IMR-90 (cell line): ENCODE measurements at places on chromosomes 2 and 18.

DNA sequence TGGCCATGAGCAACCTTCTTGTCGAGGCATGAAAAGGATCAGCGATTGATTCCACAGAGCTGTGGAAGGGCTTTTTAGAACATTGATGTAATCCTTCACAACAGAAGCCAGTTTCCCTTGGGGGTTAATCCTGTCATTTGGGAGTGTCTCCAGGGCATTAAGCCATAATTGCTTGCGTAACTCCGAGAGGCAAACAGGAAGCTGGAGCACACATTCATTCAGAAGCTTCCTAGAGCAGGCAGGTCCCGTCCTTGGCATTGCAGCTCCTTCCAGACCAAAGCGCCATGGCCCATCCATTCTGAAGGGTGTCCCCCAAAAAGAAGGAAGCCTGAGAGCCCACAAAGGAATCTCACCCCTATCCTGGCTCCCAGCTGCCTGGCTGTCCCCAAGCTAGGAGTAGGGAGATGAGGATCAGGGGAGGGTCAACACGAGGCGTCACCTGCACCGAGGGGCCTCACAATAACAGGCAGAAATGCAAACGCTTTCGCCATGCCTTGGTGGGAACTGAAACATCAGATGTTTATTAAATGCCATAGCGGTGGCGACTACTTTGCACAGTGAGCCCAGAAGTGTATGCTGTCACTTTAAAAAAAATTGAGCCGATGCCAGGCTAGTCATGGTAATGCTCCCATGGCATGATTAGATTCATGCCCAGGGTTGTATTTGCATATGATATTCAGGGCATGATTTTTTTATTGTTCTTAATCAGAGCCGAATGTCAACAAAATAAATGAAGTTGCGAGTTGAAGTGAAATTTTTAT is 339.4 kb downstream of the BCL11A start:
- DNase-seq: no peak

- peak; percentile 78 for DNase-seq
Measured at GRCh38 chr18:3585656-3586509, 135.9 kb downstream of the TGIF1 start.

DNA sequence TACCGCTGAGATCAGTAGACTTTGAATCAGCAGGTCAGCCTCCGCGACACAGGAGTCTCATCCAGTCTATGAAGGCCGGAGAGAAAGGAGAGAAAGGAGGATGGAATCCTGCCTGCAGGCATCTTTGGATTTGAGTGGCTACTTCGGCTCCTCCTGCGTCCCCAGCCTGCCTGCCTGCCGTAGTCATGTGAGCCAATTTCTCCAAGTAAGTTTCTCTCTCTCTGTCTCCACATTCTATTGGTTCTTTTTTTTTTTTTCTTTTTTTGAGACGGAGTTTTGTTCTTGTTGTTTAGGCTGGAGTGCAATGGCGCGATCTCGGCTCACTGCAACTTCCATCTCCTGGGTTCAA is 16.7 kb downstream of the PDCD1 start:
- no peak for DNase-seq

DNA sequence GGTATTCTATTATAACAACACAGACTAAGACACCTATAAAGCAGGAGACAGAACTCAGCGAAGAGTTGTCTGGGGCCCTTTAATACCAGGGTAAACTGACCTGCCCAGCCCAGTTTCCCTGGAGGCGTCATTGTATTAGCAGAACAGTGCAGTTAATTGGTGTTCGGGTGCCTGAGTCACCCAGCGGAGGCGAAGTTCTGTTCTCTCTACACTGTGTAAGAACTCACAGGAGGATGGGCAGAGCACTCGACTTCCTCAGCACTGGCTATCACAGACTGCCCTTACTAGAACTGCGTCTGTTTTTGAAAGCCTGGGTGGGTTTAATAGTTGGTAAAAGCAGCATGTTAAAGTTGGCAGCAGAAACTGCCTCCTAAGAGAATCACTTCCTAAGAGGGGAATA is 106.5 kb upstream of the ATP8B1 start:
- no peak for DNase-seq
